ENCODE measurements at places on chromosomes 7 and 10.

GRCh38 chr7:29019896-29020295, 61.8 kb upstream of the TRIL start:
- no peak for DNase-seq

GRCh38 chr7:117019786-117020590, 66.7 kb downstream of the ST7 start:
- DNase-seq, result peak; percentile 27

- DNase-seq, result no peak
These were observed 133.5 kb upstream of the SHH start for GRCh38 chr7:155945670-155946325.

GRCh38 chr10:101693978-101694673, 844 bp downstream of the FBXW4 start:
- peak; percentile 43 for DNase-seq
